ENCODE measurements at places on chromosomes 1 and 21.

GRCh38 chr1:11340233-11340632, 67.2 kb downstream of the UBIAD1 start:
- no peak for DNase-seq

DNA sequence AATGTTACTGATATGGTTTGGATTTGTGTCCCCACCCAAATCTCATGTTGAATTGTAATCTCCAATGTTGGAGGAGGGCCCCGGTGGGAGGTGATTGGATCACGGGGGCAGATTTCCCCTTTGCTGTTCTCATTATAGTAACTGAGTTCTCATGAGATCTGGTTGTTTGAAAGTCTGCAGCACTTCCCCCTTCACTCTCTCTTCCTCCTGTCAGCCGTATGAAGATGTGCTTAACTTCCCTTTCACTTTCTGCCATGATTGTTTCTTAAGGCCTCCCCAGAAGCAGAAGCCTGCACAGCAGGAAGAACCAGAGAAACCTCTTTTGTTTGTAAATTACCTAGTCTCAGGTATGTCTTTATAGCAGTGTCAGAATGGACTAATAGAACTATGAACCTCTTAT, 28.4 kb downstream of the TRIM33 start:
- DNase-seq = no peak

DNA sequence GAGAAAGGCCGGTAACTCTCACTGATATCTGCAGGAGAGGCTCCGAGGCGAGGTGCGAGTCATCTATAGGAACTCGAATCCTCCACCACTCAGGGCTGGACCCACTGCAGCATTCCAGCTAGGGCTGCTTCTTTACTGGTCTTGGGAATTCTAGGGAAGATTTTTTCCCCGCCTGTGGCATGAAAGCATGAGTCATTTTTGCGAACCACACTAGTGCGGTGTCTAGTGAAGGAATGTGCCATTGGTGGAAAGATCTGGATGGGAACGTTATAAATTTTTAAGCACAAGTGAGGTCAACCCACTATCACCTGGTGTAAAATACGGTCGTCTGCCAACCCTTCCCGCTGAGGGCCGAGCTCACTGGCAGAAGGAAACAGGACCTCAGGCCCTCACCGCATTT, 49.7 kb downstream of the SYF2 start:
- DNase-seq = peak; percentile 9

DNA sequence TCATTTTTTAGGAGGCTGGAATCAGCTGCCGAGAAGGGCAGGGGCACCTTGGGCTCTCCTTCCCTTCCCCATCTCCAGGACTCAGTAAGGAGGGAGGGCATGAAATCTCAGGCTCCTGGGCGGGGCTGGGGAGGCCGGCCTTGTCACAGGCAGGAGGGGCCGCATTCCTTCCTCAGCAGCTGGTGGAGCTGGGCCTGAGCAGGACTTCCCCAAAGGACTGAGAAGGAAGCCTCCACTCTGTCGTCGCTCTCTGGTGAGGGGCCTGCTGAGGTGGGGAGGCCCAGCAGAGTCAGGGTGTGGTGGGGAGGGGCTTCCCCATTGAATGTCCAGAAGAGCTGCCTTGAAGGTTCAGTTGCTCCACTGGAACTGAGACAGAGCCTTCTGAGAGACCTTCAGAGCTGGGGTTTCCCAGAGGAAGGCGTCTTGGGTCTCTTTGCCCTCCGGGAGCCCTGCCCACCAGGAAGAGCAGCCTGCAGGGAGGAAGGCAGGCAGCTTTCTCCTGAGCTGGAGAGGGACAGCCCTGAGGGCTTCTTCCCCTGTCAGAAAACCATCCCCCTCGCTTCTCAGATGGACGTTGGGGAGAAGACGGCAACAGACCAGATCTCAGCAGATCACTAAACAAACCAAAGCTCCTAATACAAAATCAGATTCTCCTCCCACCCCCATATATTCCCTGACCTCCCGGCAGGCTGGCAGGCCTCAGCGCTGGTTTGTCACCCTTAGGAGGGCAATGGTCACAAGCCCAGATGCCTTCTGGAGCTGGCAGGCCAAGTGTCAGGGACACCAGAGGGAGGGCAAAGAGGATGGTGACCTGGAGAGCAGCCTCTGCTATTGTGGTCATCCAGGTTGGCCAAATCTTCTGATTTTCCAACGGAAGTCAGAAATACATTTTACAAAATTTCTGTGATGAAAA, 10.7 kb downstream of the KCNA10 start:
- peak; percentile 21 for DNase-seq

DNA sequence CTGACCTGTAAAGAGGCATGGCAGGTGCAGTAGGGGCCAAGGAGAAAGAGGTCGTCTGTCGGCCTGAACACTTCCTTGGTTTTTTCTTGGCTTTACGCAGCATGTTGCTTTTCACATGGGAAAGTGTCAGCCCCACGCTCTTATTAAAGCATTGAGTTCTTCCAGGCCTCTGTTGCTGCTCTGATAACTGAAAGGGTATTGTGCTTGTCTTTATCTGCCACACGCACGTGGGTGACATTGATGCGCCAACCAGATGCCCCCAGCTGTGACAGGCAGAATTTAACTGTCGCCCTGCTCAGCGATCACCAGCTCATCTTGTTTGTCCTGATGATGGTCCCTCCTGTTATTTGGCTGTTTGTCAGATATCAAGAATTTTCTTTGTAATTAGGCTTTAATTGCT, 76.5 kb downstream of the GALNT2 start:
- no peak for DNase-seq

GRCh38 chr1:30799233-30799511, 41.6 kb upstream of the LAPTM5 start:
- DNase-seq = no peak

DNA sequence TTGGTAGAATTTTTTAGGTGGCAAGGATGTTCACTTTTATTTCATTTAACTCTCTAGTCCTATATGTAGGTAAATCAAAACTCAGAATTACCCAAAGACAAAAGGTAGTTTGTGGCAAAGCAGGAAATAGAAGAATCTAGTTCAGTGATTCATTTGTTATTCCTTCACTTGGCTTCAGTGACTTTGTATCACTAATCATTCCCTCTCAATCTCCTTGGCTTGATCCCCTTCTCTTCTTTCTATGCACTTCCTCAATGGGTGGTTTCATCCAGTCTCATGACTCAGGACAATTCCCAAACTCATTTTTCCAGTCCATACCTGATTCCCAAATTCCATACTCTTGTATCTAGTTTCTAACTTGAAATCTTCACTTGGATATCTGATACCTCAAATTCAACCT, 64.9 kb downstream of the PRKACB start:
- peak; percentile 89 for DNase-seq

DNA sequence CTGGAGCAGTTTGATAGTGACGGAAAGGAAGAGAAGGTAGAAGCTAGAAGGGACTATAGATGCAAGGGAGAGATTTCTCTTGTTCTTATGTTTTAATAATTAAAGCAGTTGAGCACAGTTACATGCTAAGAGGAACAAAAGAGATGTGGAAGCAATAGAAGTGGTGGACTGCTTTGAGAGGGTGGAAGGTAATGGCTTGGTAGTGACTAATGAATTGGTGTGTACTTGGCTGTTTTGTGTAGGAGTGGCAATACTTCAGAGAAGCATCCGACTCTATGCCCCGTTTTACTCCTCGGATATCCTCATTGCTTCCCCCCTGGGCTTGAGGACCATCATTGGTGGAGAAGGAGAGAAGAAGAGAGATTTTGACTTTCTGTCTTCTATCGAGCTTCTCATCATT, 12.8 kb downstream of the UTP25 start:
- no peak for DNase-seq

- peak; percentile 88 for DNase-seq
Measured at GRCh38 chr1:906600-907420, 16.9 kb upstream of the SAMD11 start.

DNA sequence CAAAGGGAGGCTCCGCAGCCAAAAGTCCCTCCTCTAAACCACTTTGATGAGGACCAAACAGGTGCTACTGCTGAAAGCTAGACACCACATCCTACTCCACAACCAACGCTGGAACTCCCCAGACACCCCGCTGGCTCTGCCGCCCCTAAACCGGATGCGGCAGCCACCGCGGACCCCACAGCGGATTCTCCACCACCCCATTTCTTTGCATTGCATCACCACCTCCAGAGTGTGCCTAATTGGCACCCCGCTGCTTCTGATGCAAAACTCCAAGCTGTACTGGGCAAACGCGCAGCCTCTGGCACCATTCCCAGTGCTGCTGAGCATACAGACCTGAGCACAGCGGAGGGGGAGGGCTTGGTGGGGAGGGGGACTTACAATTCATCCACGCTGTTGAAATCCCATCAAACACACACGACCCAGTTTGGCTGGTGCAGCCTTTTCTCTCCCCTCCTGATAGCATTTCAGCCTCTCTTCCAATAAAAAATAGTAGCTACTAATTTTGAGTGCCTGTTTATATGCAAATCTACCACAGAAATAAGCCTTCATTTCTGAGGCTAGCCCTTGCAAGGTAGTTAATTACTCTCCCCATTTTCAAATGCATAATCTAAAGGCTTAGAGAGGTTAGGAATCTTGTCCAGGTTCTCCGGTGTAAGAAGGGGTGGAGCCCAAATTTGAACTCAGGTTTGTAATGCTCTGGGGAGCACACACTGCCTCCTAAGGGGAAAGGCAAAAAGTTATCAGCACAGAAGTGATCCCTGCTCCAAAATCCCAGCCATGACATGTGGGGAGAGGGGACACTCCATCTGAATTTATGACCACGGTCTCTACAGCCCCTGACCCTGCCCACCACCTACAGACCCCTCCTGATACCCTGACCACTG, 12.2 kb upstream of the RGS16 start:
- no peak for DNase-seq

GRCh38 chr21:28827422-28827821, 165.3 kb downstream of the LTN1 start:
- no peak for DNase-seq

- DNase-seq = peak; percentile 12
Measured at GRCh38 chr1:215475796-215476481, 91.2 kb upstream of the KCTD3 start.

- DNase-seq = no peak
Measured at GRCh38 chr1:207519505-207520399, 23.8 kb downstream of the CR1 start.

DNA sequence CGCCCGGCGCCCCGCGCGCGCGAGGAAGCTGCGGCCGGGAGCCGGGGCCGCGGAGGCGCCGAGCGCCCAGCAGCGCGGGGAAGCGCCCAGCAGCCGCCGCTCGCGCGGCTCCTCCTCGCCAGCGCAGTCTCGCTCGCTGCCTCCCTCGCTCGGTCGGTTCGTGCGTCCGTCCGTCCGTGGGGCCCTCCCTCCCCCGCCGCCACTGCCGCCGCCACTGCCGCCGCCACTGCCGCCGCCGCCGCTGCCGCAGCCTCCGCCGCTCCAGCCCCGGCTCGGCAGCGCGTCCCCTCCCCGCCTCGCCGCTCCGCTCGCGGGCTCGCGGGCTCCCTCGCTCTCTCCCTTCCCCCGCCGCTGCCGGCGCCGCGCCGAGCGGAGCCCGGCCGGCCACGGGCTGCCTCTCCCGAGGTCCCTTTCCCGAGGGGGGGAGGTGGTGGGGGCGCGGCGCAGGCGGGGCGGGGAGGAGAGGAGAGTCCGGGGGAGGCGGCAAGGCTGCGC, at the start of gene KCND3:
Gene KCND3 (minus strand): TSS at position 138 of the 495 bp plus-strand sequence.
- DNase-seq = peak; percentile 26

- DNase-seq = no peak
Measured at GRCh38 chr1:63248216-63248615, 74.2 kb upstream of the FOXD3 start.

GRCh38 chr1:87830432-87830978, 501.8 kb downstream of the LMO4 start:
- no peak for DNase-seq

- DNase-seq = peak; percentile 97
Measured at GRCh38 chr1:172448995-172449584, 5.2 kb upstream of the PIGC start.

- DNase-seq = peak; percentile 75
Measured at GRCh38 chr1:167223144-167224103, 2.7 kb downstream of the POU2F1 start.

GRCh38 chr1:227782226-227782625, 33.2 kb upstream of the PRSS38 start:
- no peak for DNase-seq

- DNase-seq = peak; percentile 93
Measured at GRCh38 chr1:234533034-234533891, 54.3 kb upstream of the TARBP1 start.

DNA sequence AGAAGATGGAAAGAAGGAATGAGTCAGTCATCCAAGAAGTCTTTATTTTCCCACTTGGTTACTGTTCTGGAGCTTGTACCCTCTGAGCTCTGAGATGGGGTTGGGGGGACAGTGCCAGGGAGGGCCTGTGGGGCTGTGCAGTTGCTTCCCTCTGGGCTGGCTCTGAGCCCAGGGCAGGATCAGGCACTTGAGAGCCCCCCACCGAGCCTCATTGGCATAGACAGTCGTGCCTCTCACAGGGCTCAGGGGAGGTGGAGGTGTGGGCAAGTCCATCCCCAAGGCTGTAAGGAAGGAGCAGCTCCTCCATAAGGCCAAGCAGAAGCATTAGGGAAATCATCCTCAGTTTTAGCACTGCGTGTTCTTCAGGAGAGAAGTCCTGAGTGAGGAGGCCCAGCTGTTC, 2.5 kb upstream of the ARL8A start:
- no peak for DNase-seq

- DNase-seq = peak; percentile 48
Measured at GRCh38 chr1:223556414-223557129, 108.9 kb downstream of the CAPN8 start.

GRCh38 chr21:39348040-39348354, 891 bp downstream of the HMGN1 start:
- DNase-seq = no peak

- no peak for DNase-seq
Measured at GRCh38 chr21:45557616-45558043, 15.4 kb upstream of the SLC19A1 start.

DNA sequence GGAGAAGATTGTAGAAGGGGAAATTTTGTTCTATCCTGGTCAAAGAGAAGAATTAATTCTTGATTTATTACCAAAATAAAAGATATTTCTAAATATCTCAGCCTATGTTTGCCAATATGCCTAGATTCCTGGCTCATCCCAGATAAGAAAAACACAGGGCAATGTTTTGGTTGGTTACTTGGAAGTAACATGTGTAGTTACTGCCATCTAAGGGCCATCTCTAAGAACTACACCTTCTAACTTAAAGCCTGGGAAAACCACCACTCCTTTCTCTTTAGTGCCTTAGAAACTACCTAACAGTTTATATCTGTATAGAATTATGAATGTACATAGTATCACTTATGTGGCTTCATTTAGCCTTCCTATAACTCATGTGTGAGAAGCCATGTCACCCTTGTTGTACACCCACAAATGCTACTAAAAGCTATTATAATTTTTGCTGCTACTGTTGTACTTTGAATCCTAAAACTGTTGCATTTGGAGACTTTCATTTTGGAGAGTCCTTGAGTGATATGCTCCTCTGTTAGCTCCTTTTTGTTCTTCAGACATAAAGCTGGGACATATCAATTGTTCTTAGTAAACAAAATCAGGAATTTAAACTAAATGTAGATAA, 4.5 kb downstream of the AIM2 start:
- peak; percentile 62 for DNase-seq

- no peak for DNase-seq
Measured at GRCh38 chr1:206880314-206880713, 14.9 kb downstream of the IL20 start.

DNA sequence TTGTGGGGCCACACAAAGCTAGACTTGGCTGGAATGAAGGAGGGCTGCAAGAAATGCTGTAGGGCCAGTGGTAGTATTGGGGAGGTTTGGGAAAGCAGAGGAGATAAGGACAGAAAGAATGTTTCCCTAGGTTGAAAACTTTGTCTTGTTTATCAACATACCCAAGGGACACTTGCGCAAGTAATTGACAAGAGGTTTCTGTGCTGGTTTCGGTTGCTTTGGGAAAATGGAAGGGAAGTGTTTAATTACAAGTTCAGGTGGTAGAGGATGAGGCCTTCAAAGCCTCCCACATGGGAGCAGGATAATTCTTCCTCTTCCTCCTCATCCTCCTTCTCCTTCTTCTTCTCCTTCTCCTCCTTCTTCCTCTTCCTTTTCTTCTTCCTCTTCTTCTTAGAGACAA, 182.1 kb upstream of the LMO4 start:
- no peak for DNase-seq
